ENCODE measurements at places on chromosomes 11 and 22.

GRCh38 chr11:19116276-19116970 lies 545 bp upstream of the ZDHHC13 start:
- no peak overlapping the region for H3K27ac ChIP-seq
- no peak for DNase-seq
- no peaks in the 10 kb centered on the region for H3K27me3 ChIP-seq
- H3K36me3 ChIP-seq: no peaks in the 10 kb centered on the region
- peaks cover 7% of the 10 kb centered on the region for H3K4me1 ChIP-seq

DNA sequence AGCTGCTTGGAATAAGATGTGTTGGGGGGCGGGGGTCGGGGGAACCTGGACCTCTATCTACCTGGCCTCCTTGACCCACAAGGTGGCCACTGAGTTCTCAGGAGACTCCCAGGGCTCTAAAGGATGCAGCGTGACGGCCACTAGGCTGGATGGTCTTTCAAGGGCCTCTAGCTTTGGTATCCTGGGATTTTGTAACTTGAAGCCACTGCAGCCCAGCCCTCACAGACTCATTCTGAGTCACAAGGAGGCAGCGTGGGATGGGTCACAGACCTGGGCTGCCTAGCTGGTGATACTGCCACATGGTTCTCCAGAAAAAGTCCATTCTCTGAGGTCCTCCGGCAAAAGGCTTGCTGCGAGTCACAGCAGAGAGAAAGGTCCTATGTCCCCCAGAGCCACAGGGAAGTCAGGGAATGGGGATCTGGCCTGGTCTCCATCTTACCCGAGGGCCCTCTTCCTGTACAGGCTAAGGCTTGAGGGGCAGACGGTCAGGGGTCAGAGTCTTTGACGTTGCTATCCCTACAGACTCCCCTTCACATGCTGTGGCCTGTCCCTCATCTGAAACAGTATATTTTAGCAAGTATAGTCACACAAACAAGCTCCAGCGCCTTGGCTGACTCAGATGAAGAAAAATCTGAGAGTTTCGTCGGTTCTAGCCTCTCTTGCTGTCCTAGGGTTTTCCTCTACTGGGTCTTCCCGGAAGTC lies 52.4 kb downstream of the KCNC1 start:
- DNase-seq: no peak
- no peaks in the 10 kb centered on the region for H3K27me3 ChIP-seq

- no peak overlapping the region for H3K4me3 ChIP-seq
- H3K36me3 ChIP-seq: no peaks in the 10 kb centered on the region
- no peak for DNase-seq
- peaks cover 97% of the 10 kb centered on the region for H3K27me3 ChIP-seq
- no peak overlapping the region for H3K27ac ChIP-seq
These were observed 15.9 kb downstream of the LRRC10B start for GRCh38 chr11:61524446-61524845.

DNA sequence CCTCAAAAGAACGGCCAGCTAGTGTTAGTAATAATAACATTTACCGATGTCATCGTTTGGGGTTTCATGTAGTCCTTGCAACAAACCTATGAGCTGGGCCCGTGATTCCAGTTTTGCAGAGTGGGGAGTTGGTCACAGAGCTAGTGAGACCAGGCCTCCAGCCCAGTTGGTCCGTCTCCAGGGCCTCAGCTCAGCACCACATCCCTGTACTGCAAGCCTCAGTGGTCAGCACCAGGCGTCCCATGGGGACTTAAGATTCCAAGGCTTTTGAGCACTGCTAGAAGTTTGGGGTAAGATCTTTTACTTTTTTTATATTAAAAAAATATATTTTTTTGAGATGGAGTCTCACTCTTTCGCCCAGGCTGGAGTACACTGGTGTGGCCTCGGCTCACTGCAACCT lies 1.1 kb upstream of the TSGA10IP start:
- no peaks in the 10 kb centered on the region for H3K27me3 ChIP-seq
- H3K4me1 ChIP-seq: 0 out of 2 replicates have a peak, but pooled peaks cover 4% of the 10 kb centered on the region
- DNase-seq: no peak
- H3K4me3 ChIP-seq: no peak overlapping the region
- H3K36me3 ChIP-seq: no peaks in the 10 kb centered on the region

- H3K4me1 ChIP-seq: no peaks in the 10 kb centered on the region
- no peak overlapping the region for H3K27ac ChIP-seq
- H3K27me3 ChIP-seq: no peaks in the 10 kb centered on the region
- DNase-seq: no peak
- no peaks in the 10 kb centered on the region for H3K36me3 ChIP-seq
These were observed 1817.7 kb downstream of the LRRC4C start for GRCh38 chr11:39641751-39642150.

GRCh38 chr11:7604331-7604955 lies 68.9 kb downstream of the CYB5R2 start:
- H3K4me3 ChIP-seq: no peak overlapping the region
- H3K4me1 ChIP-seq: no peaks in the 10 kb centered on the region

DNA sequence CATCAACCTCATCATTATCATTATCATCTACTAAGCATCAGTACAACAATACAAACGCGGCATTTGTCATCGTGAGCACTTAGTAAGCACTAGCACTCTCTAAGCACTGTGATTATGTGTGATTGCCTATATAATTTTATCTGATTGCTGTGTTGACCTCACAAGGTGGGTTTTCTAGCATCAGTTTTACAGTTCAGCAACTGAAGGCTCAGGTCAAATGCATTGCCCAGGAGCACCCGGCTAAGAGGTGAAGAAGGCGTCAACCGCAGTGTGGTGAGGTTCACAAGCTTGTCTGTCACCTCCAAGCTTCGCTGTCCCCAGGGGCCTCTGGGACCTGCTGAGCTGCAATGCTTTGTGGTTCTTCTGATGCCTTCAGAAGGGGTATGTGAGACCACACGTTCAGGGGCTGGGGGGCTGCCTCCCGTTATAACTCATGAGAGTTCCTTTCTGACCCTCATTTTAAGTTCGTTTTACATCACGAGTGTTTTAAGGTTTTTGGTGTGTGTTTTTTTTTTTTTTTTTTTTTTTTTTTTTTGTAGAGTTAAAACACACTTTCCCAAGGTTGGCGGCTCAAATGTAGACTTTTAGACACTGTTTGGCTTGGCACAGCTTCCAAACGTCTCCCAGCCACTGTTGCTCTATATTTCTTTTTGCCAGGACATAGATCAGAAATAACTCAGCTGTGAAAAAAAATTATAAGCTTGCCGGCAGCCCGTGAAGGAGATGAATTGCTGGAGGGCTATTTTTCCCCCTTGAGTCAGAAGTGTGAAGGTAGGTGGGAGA lies 33.8 kb upstream of the SCUBE1 start:
- no peak overlapping the region for H3K27ac ChIP-seq
- DNase-seq: no peak

DNA sequence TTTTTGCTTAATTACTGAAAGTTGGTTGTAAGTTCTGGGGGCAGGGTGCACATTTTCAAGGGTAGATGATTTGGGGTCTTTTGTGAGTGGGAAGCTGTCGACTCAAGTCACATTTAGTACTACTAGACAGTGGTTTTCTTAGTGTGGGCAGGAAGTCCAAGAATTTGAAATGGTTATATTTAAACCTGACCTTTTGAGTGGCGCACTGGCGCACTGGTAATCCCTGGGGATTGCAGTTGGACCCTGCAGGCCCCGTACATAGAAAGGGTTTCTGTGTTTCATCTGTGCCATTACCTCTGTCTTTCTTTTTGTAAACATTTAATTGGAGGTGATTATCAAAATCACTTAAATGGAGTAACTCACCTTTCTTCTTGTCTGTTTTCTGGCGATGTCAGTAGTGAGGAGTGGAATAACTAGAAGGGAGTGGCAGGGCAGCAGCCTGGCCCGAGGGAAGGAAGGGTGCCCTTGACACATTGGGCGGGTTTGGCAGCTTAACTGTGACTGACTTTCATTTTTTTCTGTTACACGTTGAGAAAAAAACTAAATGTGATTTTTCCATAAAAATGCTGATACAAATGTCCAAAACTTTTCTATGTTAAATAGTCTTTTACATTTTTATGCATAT lies 101.8 kb upstream of the GAL start:
- H3K27ac ChIP-seq: no peak overlapping the region
- H3K4me3 ChIP-seq: no peak overlapping the region
- H3K36me3 ChIP-seq: peaks cover 10% of the 10 kb centered on the region
- no peaks in the 10 kb centered on the region for H3K27me3 ChIP-seq

- peaks cover 20% of the 10 kb centered on the region for H3K4me1 ChIP-seq
- DNase-seq: no peak
These were observed 2.1 kb downstream of the AIP start for GRCh38 chr11:67484847-67485311.

- H3K4me3 ChIP-seq: no peak overlapping the region
- H3K27me3 ChIP-seq: no peaks in the 10 kb centered on the region
- no peaks in the 10 kb centered on the region for H3K36me3 ChIP-seq
- no peaks in the 10 kb centered on the region for H3K4me1 ChIP-seq
- no peak for DNase-seq
These were observed 247.6 kb upstream of the TBCEL start for GRCh38 chr11:120775986-120776951.

DNA sequence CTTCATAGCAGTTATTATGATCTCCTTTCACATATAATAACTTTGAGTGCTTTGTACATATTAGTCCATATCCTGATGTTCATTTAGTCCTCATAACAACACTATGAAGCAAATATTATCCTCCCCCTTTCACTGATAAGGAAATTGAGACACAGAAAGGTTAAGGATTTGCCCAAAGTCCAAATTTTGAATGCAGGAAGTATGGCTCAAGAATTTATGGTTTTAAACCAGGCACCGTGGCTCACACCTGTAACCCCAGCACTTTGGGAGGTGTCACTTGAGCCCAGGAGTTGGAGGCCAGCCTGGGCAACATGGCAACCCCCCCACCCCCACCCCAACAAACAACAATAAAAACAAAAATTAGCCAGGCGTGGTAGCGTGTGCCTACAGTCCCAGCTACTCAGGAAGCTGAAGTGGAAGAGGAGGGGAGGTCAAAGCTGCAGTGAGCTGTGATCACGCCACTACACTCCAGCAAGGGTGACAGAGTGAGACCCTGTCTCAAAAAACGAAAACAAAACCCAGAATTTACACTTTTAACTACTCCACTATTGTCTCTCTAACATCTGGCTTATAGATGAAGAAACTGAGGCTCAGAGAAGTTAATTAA lies 8.6 kb downstream of the CCDC34 start:
- no peak overlapping the region for H3K4me3 ChIP-seq
- no peaks in the 10 kb centered on the region for H3K27me3 ChIP-seq
- H3K27ac ChIP-seq: no peak overlapping the region
- DNase-seq: no peak
- H3K36me3 ChIP-seq: no peaks in the 10 kb centered on the region

DNA sequence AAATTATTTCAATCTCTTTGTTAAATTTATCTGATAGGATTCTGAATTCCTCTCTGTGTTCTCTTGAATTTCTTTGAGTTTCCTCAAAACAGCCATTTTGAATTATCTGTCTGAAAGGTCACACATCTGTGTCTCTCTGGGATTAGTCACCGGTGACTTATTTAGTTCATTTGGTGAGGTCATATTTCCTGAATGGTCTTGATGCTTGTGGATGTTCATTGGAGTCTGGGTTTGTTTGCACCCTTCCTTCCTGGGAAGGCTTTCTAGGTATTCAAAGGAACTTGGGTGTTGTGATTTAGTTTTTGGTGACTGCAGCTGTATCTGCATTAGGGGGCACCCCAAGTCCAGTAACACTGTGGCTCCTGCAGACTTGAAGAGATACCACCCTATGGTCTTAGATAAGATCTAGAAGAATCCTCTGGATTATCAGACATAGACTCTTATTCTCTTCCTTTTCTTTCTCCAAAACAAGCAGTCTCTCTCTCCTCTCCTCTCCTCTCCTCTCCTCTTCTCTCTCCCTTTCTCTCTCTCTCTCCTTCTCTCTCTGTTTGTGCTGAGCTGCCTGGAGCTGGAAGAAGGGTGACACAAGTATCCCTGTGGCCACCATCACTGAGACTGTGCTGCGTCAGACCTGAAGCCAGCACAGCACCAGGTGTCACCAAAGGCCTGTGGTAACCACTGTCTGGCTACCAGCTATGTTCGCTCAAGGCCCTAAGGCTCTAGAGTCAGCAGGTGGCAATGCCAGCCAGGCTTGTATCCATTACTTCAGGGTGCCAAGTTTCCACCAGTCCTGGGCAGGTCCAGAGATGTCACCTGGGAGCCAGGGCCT lies 3.3 kb upstream of the HEPN1 start:
- DNase-seq: peak; percentile 55
- no peak overlapping the region for H3K4me3 ChIP-seq
- H3K36me3 ChIP-seq: no peaks in the 10 kb centered on the region
- H3K4me1 ChIP-seq: peaks cover 18% of the 10 kb centered on the region

DNA sequence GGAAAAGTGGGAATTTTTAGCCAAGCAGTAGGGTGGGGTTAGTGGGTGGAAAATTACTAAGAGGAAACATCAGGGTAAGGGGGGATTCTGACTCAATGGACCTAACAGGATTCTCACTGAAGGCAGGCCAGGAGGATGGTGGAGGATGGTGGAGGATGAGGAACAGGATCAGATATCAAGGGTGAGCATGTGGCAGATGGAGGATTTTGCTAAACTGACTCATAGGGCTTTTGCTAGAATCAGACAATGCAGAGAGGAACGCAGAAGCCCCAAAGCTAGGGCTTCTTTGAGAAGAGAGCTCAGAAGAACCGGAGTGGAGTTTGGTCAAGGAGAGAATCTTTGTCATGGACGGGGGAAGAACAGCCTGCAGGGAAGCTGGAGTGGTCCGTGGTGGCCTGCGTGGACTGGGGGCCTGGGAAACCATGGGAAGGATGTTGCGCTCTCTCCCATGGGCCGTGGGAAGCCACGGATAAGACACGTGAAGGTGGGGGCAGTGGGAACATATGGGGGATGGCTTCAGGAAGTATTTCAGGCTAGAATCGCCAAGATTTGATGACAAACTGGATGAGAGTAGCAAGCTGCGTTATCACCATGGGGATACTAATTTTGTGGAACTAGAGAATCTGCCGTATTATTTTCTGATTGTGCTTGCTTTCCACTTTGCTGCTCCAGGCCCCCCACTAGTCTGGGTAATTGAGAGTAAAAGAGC lies 165.2 kb downstream of the LDLRAD3 start:
- H3K27me3 ChIP-seq: no peaks in the 10 kb centered on the region
- no peak for DNase-seq
- peaks cover 19% of the 10 kb centered on the region for H3K4me1 ChIP-seq
- no peaks in the 10 kb centered on the region for H3K36me3 ChIP-seq
- H3K27ac ChIP-seq: no peak overlapping the region

DNA sequence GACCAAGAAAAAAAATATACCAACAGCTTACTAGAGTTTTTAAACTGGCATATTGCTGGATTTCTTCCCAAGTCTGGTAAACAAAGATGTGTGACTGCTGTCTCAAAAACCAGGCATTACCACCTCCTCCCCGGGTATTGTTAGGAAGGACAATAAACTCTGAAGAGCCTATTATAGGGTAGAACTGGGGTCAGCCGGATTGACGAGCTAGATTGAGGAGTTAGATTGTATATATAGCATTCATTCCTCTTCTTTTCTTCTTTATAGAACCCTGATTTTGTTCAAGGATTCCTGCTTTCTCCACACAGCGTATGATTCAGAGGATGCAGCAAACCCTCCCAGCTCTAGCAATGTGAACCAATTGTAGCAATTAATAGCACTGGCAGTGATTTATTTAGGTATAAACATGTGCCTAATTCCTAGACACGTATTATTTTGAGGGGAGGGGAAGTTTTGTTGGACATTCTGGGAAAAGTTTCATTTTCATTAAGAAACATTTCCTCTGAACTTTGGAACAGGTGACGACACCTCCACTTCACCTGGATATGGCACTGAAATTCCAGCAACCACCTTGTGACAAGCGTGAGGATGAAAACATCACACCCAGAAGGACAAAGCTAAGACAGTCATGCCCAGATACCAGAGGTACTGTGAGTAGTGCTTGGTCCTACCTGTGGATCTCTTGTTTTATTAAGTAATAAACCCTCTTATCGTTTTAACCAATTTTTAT lies 679.4 kb upstream of the KIRREL3 start:
- DNase-seq: no peak
- no peaks in the 10 kb centered on the region for H3K36me3 ChIP-seq
- no peak overlapping the region for H3K4me3 ChIP-seq

Measured in MM.1S (cell line).